Stimulated activated CD4-positive, alpha-beta T cell treated with anti-CD3 and anti-CD28 coated beads, Interleukin-1b, Interleukin-23, amount 100 ng/mL, for 1 hour (primary cell): ENCODE measurements at places on chromosomes 13 and 19.

DNA sequence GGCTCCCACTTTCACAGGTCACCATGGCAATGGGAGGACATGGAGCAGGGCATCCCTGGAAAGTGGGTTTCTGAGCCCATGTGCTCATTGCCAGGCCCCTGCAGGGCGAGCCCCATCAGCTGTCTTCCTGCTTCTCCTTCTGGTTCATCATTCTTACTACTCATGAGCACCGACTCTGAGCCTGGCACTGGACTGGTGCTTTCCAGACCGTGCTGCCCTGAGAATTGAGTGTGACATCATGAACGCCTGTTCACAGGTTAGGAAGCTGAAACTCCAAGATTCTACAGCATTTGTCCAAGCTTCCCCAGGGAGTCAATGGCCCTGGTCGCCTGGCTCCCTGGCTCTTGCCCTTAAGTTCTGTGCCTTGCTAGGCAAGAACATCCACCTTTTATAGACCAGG, 210.4 kb upstream of the ZNF536 start:
- no peak for DNase-seq

- DNase-seq, result no peak
These were observed 4.8 kb upstream of the WDR18 start for GRCh38 chr19:979318-979741.

GRCh38 chr19:5624018-5624663, 1.3 kb downstream of the SAFB start:
- no peak for DNase-seq

DNA sequence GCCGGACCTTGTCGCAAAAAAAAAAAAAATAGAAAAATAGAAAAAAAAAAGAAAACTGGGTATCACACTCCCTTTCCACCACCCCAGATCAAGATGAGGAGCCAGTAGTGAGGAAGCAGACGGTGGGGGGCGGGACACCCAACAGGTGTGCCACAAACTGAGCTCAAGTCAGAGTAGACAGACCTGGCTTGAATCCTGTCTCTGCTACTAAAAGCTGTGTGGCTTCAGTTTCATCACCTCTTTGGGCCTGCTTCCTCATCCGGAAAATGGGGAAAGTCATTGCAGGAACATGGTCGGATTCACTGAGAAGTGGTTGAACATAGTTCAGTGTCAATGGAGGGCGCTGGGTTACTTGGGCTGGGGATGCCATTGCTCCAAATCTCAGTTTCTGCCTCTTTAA, 2.9 kb downstream of the HIF3A start:
- no peak for DNase-seq

GRCh38 chr13:98556968-98557631, 19.8 kb downstream of the STK24 start:
- DNase-seq, result no peak

GRCh38 chr13:50082426-50083281, 67.4 kb downstream of the KCNRG start:
- DNase-seq, result peak; percentile 45

DNA sequence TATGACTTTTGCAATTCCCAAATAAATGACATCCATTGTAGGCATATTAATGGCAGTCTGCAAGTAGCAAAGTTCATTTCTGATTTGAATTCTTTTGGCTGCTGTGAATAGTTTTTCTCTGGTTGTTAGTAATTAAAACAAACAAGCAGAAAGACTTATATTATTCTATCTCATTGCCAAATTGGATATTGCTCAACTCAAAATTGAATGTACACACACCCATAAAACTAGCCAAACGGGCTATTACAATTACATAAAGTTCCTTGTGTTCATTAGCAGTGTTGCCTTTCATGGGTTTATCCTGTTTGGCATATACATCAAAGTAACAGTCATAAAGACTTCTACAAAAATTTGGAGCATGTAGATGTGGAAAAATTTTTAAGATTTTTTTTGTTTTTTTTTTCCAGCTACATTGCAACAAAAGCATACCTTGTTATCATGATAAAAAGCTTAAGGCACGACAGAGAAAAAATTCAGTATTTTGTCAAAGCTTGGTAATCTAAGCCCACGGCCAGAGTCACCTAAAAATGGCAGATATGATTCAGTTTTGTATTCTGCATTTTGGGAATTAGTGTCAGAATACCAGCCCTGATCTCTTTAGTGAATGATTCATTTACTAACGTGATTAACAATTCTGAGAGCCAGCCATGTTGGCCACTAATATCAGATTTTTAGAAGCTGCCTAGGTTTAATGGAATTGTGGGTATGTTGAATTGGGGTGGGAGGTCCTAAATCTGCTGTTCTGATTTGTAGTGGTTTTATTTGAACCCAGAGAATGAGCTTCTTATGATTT, 108.4 kb downstream of the KLF5 start:
- no peak for DNase-seq

DNA sequence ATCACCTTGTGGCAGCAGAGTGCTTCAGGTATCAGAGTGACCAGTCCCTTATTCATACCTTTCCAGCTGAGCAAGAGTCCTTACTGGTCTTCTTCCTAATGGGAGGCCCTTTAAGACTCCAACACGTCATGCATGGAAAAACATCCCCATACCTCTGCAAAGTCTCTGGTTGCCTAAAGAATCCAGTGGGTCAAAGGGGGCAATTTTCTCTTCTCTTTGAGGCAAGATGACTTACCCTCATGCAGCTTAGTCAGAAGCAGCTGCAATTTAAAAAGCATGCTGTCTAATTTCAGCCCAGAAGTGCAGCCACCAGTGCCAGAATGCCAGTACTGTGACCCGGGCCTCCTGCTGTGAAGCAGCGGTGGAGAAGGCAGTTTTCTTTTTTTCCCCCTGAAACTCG, 18.7 kb downstream of the PPP5C start:
- DNase-seq, result no peak

GRCh38 chr19:51407511-51408131, 9.8 kb downstream of the SIGLEC10 start:
- no peak for DNase-seq

GRCh38 chr13:109646423-109646822, 140.0 kb downstream of the IRS2 start:
- no peak for DNase-seq

DNA sequence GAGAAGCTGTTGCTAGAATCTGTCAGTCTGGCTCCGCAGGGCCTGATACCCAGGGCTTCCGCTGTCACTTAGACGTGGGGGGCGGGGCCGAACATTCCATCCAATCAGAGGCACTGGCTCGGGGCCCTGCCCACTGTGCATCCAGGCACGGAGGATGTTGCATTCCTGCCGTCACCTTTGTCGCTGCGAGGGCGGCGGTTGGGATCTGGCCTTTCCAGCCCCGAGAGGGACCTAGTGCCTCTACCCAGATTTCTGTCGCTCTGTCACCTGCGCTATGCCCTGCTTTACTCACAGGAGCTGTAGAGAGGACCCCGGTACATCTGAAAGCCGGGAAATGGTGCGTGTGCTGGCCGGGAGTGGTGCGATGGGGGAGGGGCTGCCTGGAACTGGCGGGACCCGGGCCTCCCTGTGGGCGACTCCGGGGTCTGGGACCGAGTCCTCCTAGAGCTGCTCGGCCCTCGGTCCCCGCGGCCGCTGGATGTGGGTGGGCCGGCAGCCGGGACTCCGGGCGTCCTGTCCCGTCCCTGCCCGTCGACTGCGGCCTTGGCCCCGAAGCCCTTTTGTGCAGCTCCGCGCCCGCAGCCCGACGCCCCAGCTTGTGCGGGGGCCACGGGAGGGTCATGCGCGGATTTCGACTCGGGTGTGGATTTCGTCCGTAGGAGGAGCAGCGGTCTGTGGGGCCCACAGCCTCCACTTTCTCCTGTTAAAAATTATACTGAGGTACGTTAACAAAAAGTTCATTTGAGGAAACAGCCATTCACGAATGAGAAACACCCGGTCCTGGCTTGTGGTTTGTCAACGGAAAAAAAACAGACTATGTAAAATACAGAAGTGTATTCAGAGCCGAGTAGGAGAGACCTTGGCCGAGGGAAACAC, at the start of gene ZNF439:
ZNF439 (plus strand) TSS at position 133 of the 876 bp plus-strand sequence; CDS start at position 275, 142 bp downstream.
- peak; percentile 62 for DNase-seq

- no peak for DNase-seq
These were observed 1183.1 kb upstream of the PCDH20 start for GRCh38 chr13:62598708-62599107.

GRCh38 chr19:31817971-31818797, 468.9 kb upstream of the TSHZ3 start:
- no peak for DNase-seq

- no peak for DNase-seq
These were observed 107.2 kb downstream of the NALCN start for GRCh38 chr13:101309014-101309619.

DNA sequence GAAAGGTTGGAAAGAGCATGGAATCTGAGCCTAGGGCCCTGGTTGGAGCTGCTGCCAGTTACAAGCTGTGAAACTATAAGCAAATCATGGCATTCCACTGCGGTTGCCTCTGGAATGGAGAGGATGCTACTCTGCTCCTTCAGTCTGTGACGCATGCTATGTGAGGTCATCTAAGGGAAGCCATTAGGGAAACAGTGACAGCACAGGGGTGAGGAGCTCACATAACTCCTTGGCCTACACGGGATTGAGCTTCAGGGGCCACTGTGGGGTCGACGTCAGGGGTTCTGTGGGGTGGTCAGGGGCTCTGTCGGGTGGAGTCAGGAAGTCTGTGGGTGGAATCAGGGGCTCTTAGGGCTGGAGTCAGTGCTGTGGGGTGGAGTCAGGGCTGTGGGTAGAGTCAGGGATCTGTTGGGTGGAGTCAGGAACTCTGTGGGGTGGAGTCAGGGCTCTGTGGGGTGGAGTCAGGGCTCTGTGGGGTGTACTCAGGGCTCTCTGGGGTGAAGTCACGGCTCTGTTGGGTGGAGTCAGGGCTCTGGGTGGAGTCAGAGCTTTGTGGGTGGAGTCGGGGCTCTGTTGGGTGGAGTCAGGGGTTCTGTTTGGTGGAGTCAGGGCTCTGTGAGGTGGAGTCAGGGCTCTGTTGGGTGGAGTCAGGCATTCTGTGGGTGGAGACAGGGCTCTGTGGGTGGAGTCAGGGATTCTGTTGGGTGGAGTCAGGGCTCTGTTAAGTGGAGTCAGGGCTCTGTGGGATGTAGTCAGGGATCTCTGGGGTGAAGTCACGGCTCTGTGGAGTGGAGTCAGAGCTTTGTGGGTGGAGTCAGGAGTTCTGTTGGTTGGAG, 35.8 kb upstream of the MEDAG start:
- DNase-seq, result no peak

DNA sequence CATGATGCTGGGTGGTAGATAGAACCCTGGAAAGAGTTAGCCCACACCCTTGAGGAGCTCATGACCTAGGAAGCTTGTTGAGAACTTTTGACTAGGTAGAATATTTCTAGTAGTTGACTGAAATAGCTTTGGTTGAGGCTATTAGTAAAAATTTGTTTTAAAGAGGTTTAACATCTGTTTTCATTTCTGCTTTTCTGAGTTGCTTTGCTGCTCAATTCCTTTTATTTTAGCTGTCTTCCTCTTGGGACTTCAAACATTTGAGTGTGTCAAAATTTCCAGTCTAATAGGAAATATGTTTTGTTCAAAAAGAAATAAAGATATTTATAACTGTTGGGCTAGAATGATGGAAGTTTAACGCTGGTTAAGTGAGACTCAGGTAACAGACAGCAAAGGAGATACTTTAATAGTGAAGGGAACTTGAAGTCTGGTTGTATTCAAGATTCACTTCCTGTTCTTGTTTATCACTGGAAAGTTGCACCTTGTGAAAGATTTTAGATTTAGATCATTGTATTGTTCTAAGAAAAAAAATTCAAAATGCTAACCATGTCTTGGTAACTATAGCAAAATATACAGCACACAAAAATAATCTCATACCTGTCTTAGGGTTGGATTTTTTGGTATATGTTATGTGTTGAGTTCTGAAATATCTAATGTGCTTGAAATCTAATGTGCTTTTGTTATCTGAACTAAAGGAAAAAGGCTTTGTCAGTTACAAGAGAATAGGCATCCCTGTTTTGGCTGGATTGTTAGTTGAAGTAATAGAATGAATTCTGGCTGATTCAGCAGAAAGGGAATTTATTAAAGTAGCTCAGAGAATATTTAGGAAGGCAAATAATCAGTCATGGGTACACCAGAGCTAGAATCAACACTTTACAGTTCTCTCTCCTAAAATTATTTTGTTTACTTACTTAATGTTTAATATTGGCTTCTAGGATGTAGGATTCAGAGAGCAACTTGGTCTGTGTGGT, 24.4 kb upstream of the GPR18 start:
- no peak for DNase-seq
